Stimulated activated CD4-positive, alpha-beta T cell treated with anti-CD3 and anti-CD28 coated beads, Interleukin-4, amount 100 ng/mL, for 24 hours (primary cell): ENCODE measurements at places on chromosomes 2 and 18.

GRCh38 chr2:12219761-12220160, 473.3 kb downstream of the LPIN1 start:
- no peak for DNase-seq

DNA sequence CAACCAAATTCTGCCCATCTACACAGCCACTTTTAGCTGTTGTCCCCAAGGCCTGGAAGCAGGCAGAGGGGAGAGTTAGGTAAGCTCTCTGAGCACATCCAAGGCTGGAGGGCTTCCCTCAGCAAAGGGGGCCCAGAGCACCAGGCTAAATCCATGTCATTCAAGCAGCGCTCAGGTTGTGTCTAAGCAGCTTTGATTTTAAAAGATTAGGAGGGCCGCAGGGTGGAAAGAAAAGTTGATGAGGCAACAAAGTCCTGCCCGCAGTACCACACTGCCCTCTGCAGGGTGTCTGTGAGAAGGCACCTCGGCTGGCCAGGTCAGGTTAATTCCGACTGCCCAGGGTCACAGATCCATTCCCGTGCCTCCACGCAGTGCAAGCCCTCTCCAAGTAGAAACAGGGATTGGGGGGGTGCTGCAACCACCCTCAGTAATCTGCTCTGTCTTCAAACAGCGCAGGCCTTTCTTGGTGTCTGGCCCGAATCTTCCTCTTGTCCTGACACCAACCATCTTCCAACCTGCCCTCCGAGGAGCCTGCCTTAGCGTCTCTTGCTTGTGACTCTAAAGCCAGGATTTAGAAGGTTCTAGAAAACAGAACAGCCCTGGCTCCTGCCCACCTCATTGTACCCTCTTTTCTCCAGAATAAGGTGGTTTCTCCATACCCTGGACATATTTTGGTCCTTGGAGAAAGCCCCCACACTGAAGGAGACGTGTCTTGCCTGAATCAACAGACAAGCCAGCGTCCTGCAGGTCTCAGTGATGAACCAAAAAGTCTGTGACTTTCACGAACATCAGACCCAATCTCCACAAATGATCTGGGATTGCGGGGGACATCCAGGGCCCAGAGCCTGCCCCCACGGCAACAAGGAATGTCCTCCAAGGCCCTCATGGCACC, 289.2 kb downstream of the TNS1 start:
- DNase-seq, result peak; percentile 73

GRCh38 chr18:74488864-74489263, 7.3 kb upstream of the CNDP2 start:
- DNase-seq, result no peak

- DNase-seq, result no peak
These were observed 24.5 kb downstream of the ABI2 start for GRCh38 chr2:203352604-203353255.

DNA sequence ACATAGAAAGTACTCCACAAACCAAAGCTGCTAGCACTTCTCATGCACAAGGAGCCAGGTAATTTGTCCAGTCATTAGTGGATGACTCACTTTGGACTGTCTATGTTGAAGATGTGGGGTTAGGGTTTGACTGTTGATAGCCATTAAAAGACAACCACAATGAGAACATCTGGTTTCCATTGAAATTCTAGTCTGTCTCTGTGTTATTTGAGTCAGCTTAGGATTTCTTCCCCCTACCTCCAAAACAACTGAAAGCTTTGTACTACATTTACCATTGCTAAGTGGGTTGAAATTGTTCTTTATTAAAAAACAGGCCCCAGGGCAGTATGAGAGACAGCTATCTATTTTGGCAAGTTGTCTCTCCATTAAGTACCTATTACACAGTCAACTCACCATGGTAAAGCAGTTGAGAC, 50.2 kb upstream of the ANKRD44 start:
- peak; percentile 7 for DNase-seq

GRCh38 chr2:140067661-140068060, 1287.5 kb upstream of the NXPH2 start:
- DNase-seq, result no peak

DNA sequence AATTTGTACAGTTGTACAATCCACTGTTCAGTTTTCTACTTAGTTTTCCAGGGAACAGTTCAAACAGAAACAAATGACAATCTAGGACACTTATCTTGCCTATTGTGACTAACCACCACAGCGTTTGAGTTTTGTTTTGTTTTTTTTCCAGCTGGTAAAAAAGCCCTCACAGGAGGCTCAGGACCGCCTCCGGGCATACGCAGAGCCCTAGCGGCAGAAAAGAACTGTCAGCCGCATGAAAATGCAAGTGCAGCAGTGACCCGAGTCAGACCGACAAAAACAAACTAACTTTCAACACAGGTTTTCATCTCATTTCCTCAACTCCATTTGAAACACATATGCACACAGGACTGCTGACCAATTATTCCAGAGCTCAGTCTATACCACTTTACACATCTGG, 68.6 kb downstream of the STEAP3 start:
- DNase-seq, result no peak

DNA sequence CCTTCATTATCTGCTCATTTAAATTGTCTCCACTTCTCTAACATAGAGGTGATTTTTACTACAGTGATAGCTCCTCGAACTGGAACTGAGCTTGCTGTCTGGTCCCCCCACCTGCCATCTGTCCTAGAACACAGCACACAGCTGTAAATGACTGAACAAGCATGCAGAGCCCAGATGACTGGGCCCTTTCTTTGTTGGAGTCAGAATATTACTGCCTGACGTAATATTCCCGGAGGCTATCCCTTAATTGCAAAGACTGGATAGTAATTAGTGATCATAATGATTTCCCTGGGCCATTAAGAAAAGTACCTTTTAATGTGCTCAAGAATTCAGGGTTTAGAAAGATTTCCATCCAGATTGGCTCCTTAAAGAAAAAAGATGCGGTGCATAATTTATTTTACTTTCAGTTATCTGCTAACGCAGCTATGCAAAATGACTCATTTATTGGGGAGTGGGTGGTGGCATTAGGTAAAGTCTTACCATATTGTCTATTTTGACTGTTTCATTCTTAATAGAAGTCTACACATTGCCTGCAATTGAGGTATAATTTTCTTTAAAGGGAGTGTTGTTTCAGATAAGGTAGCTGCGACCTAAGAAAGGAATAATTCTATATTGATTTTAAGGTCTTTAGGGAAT, 84.4 kb downstream of the MAP4K4 start:
- DNase-seq, result peak; percentile 26

GRCh38 chr2:154484338-154485099, 214.0 kb upstream of the KCNJ3 start:
- DNase-seq, result no peak

DNA sequence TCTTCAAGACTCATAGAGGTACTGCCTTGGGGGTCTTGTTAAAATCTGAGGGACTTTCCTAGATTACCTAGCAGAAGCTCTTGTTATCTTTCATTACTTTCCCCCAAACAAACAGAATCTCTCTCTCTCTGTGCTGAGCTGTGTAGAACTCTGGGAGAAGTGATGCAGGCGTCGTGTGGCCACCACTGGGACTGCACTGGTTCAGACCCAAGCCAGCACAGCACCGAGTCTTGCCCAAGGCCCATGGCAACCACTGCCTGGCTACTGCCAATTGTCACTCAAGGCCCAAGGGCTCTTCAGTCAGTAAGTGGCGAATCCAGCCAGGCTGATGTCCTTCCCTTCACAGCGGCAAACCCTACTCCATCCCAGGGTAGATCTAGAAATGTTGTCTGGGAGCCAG, 28.6 kb downstream of the PPP1R1C start:
- no peak for DNase-seq

DNA sequence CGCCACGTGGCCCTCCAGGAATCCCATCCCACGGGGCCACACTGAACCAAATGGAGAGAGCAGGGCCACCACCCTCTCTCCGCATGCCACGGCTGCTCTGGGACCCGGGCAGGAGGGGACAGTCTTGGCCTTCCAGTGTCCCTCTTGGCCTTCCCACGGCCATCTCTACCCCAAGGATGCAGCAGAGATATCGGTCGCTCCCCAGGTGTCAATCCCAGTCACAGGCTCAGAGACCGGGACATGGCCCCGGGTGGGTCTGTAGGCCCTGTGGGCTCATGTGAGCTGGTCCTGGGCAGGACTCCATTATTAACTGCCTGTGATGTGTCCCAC, 15.3 kb downstream of the CAPN10 start:
- DNase-seq, result no peak

DNA sequence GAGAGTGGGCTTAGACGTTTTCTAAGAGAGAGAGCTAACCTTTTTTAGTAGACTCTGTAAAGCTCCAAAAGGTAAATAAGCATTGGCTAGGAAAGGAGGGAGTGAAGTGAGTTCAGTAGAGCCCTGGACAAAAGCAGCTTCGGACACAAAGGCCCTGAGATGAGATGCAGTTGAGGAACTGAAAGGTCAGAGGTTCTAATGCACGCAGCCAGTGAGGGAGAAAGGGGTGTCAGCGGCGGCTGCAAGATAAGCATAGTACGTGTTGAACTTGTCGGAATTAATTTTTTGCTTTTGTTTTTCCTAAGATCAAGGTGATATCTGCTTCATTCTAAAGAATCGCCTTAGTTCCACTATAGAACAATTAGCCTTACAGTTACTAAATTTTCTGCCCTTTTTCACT, 11.2 kb upstream of the SLC8A1 start:
- no peak for DNase-seq

DNA sequence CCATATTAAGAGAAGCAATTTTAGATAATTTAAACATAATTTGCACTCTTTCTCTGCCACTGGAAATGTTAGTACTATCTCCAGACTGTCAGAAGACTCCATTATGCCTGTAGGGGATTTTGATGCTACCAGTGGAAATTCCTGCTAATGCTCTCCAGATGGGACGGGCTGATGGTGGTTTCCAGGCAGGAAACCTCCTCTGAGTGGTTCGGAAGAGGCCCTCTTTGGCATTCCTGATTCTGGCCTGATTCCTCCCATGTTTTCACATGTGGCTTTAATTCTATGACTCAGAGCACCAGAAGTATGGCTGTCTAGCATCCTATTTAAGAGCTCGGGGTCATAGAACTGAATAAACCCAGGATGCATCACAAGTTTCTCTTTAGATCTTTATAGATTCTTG, 70.9 kb upstream of the ST6GAL2 start:
- no peak for DNase-seq

DNA sequence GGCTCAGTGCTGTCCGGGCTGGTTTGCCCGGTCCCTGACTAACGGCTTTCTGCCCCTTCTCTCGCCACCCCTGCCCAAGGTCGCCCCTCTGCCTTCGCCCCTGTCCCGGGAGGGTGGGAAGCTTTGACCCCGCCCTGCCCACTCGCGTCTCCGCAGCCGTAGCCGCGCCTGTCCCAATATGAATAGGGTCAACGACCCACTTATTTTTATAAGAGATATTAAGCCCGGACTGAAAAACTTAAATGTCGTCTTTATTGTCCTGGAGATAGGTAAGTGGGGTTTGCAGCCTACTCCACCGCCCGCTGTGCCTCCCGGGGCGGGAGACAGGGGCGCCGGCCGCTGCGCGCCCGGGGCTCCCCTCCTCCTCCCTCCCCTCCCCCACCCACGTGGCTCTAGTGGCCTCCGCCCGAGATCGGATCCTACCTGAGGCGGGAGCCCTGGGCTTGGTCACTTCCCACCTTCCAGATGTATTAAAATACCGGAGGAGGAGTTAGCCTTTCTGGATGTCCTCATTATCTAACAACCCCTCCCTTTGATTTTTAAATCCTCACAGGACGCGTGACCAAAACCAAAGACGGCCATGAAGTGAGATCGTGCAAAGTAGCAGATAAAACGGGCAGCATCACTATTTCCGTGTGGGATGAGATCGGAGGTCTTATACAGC, 633 bp downstream of the NABP1 start:
- DNase-seq, result peak; percentile 68

DNA sequence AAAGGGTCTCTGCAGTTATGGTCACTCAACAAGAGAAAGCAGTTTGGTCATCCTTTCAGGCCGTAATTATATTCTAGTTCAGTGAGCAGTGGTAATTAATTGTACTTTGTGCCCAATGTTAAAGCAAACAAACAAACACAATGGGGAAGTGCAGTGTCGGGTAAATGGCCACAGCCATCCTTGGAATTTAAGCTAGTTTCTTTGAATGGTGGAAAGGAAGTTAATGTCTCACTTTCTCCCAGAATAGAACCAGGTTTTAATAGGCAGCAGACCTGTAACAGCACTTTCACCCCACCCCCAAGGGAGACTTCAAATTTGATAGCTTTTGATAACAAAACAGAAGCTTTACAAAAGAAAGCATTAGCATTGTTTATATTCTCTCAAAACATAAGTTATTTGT, 20.0 kb upstream of the ITGAV start:
- DNase-seq, result no peak

- no peak for DNase-seq
These were observed 266.2 kb upstream of the REV1 start for GRCh38 chr2:99756059-99756458.

- DNase-seq, result no peak
These were observed 24.9 kb upstream of the COL5A2 start for GRCh38 chr2:189204322-189204941.

DNA sequence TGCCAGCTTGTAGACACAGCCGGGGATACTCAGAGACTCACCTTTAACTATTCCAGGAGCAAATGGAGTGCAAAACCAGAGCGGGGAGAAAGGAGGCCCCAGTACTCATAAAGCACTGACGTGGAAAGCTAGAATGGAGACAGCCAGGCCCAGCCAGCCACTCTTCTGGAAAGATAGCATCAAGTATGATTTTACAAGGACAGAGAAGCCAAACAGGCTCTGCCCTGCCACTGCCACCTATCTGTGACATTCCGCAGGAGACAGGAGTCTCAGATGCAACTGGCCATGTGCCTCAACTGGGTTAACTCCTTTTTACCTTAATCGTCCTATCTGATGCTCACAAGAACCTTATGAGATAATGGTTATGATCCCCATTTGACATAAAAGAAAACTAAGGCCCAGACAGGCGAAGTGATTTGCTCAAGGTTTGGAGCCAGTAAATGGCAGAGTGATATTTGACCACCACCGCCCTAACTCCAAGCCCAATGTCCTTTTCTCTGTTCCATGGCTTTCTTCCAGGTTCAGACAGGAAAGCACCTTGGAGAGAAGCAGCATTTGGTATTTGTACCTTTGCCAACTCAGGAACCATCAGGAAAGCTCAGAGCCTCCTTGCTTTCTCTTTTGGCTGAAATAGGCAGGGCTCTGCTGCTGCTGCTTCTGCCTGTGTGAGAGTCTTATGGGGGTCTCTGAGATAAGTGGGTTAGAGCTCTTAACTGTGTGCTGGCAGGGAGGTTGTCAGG, 15.6 kb downstream of the KIF3C start:
- DNase-seq, result no peak

- DNase-seq, result no peak
These were observed 13.5 kb downstream of the UXS1 start for GRCh38 chr2:106180602-106181001.

- DNase-seq, result no peak
These were observed 216.9 kb upstream of the TNP1 start for GRCh38 chr2:217076657-217077232.

GRCh38 chr2:134259571-134259970, 5.7 kb downstream of the MGAT5 start:
- no peak for DNase-seq

- no peak for DNase-seq
These were observed 101.3 kb downstream of the RAD51AP2 start for GRCh38 chr2:17416884-17417391.

- no peak for DNase-seq
These were observed 91.5 kb downstream of the GULP1 start for GRCh38 chr2:188383158-188383557.

- DNase-seq, result no peak
These were observed 90.3 kb upstream of the RAB27B start for GRCh38 chr18:54737986-54738385.
